Lower lobe of right lung (tissue), 2 donors: ENCODE measurements at places on chromosomes 2 and 18. TPM values are rescaled to one million over a fixed set of nuclear protein-coding genes. Genes with fewer than 3 reads are reported as not detected.

PCARE gene
- 0.95 TPM for total RNA-seq

GRCh38 chr2:227389231-227389630 is 1.5 kb upstream of the SCYGR1 start:
- DNase-seq: no peak

DNA sequence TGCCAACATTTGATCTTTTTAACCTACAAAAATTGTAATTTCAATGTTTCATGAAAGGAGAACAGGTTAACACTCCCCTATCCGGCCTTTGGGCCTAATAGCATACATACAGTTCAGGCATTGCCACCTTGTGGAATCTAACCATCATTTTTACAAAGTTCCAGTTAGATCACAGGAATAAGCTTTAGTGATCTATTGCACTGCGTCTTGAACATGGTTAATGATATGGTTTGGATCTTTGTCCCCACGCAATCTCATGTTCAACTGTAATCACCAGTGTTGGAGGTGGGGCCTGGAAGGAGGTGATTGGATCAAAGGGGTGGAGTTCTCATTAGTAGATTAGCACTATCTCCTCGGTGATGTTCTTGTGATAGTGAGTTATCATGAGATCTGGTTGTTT is 58.2 kb upstream of the NEUROD1 start:
- DNase-seq: no peak

- peak; percentile 52 for DNase-seq
Observed at GRCh38 chr2:70070542-70071268, 16.6 kb upstream of the PCBP1 start.

DNA sequence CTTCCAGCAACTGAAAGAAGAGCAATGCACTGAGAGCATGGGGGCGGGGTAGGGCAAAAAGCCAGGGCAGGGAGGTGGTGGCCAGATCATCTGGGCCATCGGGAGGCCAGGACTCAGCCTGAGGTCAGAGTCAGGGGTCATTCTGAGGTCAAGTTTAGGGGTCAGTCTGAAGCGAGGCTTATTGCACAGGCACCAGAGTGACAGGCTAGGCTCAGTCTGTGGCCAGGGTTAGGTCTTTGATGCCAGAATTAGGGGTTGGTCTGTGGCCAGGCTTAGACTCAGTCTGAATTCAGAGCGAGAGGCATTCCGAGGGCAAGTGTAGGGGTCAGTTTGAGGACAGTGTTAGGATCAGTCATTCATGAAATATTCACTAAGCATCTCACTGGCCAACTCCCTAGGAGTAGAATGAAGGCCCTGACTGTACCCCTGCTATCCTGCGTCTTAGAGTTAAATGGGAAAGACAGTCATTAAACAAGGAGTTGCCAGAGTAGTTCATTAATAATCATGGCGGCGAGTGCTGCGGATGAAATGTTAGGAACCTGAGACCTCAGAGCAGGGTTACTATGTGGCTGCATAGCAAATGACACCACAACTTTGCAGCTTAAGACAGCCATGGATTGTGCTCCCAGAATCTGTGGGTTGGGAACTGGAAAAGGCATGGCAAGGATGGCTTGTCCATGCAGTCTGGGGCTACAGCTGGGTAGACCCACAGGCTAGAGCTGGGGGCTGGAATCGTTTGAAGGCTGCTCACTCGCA is 198.7 kb downstream of the CYP26B1 start:
- no peak for DNase-seq

MGAT4A gene
- total RNA-seq: 82.0 TPM

DNA sequence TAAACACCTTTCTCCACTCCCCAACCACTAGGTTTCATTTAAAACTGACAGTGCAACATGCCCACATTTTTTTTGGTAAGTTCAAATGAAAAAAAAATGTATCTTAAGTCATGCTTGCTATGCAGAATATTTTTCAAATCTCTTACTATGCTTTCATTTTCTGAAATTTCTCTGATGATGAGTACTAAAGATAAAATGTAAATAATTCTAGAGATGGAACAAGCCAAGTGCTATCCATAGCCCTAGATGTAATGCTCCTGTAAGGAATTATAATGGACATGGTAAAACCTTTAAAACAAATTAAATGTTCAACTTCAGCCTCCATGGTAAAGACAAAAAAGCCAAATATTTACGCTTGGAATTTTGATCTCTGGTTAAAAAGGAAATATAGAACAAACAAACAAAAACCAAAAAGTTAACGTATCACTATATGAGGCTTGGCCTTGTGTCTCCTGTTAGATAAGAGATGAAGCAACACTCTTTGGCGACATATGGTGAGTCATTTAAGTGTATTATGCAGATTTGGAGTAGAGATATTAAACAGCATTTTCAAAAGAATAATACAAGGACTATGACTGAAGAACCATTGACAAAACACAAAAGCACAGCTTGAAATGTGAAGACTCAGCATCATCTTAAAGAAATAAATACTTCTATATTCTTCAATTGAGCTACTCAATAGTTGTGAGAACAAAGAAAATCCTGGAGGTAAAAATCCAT is 392.0 kb upstream of the LYPD1 start:
- no peak for DNase-seq

OTX1 gene
- total RNA-seq: 0.27 TPM

DNA sequence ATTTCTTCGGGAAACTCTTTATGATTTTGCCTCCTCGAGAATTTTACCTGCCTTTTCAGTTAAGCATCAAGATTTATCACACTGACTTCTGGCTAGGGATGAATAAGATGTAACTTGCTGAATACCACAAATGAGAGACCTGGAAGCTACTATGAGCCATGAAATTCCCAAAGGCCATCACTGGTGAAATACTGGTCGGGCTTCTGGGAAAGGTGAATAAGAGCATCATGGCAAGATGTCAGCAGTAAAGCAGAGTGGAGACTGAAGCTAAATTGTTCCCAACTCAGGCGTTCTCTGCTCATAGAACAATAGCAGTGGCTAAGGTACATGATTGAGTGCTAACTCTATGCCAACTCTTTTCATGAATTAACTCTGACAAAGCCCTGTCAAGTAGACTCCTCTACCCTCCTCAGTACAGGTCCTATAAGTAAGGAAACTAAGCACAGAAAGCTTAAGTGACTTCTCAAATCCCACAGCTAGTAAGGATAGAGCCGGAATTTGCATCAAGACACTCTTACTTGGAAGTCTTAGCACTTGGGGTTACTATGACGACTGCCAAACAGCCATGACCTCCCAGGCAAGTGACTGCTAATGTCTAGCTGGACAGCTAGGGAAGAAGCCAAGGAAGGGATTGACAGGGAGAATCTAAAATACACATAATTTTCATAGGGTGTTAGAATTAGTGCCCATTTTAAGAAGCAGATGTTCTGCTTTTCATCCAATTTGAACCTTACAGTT is 22.7 kb upstream of the DSC3 start:
- DNase-seq: no peak

GRCh38 chr2:113341191-113341869 is 62.6 kb upstream of the PAX8 start:
- no peak for DNase-seq

SIX2 gene
- total RNA-seq: 0.38 TPM

IKZF2 gene
- total RNA-seq: 16.5 TPM

- no peak for DNase-seq
Observed at GRCh38 chr2:99836690-99837605, 305.4 kb downstream of the AFF3 start.

GRCh38 chr2:32824070-32824809 is 122.5 kb upstream of the LTBP1 start:
- DNase-seq: no peak

DNA sequence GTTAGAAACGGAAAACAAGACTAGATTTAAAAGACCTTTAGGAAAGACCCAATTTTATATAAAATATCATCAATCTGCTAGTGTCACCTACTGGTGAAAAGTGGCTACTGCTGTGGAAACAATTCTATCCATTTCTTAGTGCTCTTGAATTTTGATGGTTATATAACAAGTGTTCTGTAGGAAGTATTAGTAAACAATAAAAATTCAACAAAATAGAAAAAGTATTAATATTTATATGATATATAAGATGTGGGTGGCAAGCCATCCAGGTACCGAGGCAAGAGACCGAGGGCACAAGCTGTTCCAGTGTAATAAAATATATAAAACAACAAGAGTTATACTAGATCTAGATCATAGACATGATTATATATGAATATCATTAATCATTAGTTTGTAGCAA is 6.2 kb upstream of the TMEM87B start:
- DNase-seq: no peak

DNA sequence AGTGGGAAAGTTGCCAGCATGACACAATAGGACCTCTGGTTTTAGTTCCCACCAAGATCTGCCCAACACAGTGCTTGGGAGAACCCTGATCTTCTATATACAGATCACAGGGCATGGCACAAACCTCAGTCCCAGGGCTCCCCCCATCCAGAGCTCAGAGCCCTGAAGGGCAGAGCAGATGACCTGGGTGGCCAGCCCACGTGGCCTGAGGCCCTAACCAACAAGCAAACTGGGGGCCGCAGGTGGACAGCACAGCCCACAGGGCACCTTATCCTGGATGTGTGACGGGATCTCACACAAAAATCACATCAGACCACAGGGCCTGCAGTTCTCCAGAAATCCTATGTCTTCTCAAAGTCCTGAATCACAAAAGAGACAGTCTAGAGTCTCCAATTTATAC is 34.7 kb downstream of the CRACDL start:
- no peak for DNase-seq

GRCh38 chr2:137607722-137608318 is 356.5 kb upstream of the HNMT start:
- DNase-seq: no peak

SERPINB2 gene
- not detected for total RNA-seq

GRCh38 chr2:29946505-29946904 is 25.1 kb upstream of the ALK start:
- DNase-seq: no peak

DNA sequence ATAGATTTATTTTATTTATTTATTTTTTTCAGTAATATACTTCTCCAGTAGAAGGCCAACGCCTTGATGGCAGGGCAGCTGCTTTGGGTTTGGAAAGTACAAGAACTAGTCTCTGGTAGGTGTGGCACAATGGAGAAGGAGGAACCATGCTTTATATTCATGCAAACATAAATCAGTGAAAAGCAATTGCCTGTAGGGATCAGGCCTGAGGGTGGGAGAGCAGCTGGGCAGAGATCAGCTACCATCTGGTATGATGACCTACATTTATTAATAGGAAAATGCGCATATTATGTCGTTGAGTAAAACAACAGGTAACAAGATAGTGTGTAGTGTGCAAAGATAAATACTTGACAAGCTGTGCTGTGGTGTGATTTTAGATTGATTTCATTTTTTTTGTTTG is 120.4 kb upstream of the TLK1 start:
- no peak for DNase-seq
